Activated naive CD8-positive, alpha-beta T cell treated with anti-CD3 and anti-CD28 coated beads, Interleukin-2, amount 10 ng/mL, durations not matched to agents 7 days and 5 days (primary cell): ENCODE measurements at places on chromosomes 4 and X.

- DNase-seq: no peak
Observed at GRCh38 chr4:14906805-14907204, 95.5 kb upstream of the CPEB2 start.

DNA sequence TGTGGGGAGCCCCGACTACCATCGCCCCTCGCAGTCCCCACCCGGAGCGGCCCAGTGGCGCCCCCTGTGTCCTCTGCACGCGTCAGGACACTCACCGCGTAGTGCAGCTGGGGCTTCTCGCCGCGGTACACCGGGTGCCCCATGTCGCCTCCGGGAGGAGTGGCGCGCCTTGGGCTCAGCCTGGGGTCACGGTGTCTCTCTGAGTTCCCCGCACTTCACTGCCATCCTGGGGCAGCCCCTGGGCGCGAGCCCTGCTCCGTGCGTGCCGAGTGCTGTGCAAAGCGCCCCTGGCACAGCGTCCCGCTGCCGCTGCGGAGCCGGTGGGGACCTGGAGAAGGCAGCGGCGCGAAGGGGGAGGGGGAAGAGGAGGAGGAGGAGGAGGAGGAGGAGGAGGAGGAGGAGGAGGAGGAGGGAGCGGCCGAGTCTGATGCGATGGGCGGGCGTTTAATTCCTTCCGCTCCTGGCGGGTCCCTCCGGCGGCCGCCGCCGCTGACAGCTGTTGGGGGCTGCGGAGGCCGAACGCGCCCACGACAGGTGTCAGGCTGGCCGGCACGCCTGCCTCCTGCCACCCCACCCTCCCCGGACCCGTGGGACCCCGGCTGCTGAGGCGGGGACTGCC, 134.3 kb downstream of the AMELX start:
- no peak for DNase-seq

GRCh38 chr4:181860157-181860556, 383.0 kb upstream of the TENM3 start:
- no peak for DNase-seq

GRCh38 chr4:36651253-36651652, 369.8 kb downstream of the DTHD1 start:
- DNase-seq: no peak

- DNase-seq: no peak
Observed at GRCh38 chr4:90084967-90085295, 42.3 kb upstream of the CCSER1 start.

DNA sequence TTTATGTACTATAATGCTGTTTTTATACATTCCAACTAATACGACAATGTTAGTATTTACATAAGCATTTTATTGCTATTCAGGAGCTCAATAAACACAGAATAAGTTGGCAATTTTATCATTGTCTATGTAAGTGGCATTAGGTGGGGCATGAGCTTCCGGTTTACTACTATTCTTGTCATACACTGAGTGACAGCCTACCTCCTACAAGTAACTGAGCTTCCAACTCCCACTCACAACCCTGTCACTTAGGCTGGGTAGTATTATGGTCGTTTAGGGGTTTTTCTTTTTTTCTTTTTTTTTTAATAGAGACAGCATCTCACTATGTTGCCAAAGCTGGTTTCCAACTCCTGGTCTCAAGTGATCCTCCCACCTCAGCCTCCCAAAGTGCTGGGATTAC, 7.4 kb downstream of the PPID start:
- no peak for DNase-seq

DNA sequence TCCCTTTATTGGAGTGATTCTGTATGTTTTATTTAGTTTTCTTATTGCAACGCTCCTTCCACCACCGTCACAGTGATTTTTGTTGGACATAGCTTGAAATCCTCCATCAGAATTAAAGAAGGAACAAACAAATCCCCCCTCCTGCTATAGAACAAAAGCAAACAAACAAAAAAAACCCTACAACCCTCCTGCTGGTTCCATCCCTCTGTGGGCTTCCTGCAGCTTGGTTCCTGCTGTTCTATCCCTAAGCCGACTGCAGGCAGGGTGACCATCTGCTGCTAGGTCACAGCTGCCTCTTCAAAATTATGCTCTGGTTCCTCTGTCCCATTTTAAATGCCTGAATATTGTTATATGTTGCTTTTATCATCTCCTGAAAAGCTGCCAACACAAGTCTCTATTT, 116.8 kb upstream of the AGA start:
- DNase-seq: no peak

GRCh38 chr4:125546272-125546671, 231.5 kb downstream of the FAT4 start:
- no peak for DNase-seq

- no peak for DNase-seq
Observed at GRCh38 chr4:7201420-7202305, 9.3 kb downstream of the SORCS2 start.
